ENCODE measurements at places on chromosomes 7 and 10.

GRCh38 chr7:2210551-2211258 is 22.0 kb downstream of the MAD1L1 start:
- DNase-seq, result no peak

- no peak for DNase-seq
Observed at GRCh38 chr7:111006691-111007090, 84.2 kb upstream of the LRRN3 start.

DNA sequence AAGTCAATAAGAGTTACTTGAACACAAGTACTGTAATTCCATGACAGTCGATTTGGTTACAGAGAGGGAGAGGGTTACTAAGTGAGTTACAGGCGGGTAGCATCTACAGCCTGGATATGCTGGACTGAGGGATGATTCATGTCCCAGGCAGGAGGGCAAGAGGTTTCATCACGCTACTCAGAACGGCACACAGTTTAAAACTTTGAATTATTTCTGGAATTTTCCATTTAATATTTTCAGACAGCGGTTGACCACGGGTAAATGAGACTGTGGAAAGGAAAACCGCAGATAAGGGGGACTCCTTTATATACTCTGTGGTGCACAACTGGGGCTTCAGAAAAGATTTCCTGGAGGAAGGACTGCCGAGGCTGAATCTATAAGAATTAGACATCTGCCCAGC is 25.7 kb upstream of the LRRC4 start:
- DNase-seq, result no peak

DNA sequence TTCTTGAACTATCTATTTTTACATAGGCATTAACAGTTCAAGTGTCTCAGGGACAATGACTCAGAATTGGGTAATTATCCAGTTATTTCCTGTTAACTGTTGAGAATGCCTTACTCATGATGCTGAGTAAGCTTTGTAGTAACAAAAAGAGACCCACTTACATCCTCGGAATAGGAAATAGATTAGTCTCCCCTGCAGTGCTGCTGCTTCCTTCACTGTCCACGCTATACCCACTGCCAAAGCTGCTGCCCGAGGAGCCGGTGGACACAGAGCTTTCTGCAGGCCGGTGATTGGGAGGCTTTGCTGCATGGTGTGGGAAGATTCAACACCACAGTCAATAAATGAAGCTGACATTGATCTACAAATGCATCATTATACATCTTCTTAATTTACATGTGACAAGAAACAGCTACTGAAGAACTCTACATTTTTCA is 357.1 kb downstream of the PCLO start:
- DNase-seq, result no peak

GRCh38 chr7:46368871-46369270 is 447.8 kb upstream of the IGFBP3 start:
- no peak for DNase-seq

DNA sequence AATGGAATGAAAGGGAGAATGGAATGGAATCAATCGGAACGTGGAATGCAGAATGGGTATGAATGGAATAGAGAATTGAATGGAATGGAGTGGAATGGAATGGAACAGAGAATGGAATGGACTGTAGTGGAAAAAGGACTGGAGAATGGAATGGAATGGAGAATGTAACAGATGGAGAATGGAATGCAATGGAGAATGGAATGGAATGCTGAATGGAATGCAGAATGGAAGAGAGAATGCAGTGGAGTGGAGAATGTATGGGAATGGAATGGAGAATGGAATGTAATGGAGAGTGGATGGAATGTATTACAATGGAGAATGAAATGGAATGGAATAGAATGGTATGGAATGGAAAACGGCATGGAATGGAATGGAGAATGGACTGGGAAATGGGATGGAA is 96.9 kb downstream of the NSUN6 start:
- no peak for DNase-seq

DNA sequence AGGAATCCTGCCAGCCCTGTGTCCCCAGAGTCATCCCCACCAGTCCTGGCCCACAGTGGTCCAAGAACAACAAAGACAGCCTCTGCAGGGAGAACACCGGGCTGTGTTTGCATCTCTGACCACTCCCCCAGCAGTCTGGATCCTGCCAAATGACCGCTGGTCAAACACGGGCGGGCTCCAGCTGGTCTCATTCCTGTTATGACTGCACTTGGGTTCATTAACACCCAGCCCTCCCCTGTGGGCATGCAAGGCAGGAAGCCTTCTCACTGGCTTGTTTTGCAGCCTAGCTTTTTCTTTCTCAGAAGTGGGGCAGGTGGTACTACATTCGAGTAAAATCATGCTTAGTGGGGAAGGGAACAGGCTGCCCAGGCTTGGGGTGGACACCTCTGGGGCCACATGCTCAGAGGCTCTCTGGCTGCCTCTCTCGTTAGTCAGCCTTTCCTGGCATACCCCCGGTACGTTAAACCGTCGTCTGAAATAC is 190.0 kb downstream of the PLXNA4 start:
- no peak for DNase-seq

GRCh38 chr7:37643876-37644275 is 39.7 kb upstream of the GPR141 start:
- DNase-seq, result no peak

- no peak for DNase-seq
Observed at GRCh38 chr10:118330295-118331076, 11.6 kb downstream of the FAM204A start.

DNA sequence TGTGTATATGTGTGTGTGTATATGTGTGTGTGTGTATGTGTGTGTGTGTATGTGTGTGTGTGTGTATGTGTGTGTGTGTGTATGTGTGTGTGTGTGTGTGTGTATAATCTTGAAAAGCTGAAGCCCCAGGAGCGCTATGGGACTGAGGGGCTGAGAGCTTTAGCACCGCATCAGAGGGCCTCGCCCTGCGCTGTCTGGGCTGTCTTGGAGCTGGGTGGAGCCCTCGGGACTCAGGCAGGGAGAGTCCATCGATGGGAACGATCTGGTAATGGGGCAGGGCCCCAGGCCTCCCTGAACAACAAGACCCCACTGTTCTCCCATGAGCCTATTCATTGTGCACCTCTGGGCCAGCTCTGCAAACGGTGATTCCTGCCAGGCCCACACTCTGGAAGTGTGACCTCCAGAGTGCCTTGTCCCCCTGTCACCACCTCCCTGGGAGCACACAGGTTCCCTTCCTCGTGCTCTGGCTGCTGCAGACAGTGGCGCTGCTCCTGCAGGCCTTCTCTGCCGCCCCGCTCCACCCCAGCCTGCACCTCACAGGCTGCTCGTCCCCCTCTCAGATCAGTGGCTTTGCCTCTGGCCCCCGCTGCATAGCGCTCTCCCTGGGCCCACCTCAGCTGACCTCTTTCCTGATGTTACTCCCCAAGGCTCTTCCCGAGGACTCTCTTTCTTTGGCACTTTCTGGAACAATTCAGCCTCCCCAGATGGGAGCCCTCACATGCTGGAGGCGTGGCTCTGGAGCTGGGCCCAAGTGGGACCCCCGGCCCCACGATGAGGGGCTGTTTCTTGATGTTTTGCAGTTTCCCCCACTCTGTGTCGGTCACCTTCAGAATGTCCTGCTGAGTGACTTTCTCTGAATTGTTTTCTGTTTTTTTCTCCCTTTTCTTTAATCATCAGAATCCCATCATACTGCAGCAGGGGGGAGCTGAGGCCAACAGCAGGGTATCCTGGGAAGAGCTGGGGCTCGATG is 542.2 kb upstream of the FOXK1 start:
- DNase-seq, result no peak

All from Jurkat, Clone E6-1 (cell line).